Left forelimb (tissue), 1 donor: ENCODE measurements at places on chromosomes 7 and 10.

DNA sequence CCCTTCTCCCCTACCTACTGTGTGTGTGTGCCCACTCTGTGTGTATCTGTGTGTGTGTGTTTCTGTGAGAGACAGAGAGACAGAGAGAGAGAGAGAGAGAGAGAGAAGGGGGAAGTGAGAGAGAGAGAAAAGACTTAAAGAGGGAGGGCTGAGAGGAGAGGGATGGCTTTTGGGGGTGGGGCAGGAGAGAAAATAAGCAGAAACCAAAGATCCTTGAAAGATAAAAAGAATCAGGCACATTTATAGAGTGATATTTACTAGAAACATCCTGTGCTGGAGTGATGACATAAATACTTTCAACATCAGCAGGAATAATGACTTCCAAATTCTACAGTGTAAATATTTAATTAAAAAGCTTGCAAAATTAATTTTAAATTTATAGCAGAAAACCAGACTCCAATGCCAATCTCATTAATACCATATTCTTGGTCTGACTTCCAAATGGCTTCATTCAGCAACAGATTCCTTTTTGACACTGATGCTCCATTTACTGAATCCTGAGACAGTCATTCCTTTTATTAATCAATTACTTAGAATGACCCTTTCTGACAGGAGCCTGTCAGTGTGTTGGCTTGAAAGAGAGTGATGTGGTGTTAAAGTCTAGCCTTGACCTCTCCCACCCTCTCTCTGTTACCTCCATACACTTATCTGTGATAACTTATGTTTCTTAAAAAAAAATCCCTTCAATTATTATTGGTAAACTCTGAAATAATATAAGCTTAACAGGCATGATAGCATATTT is 41.7 kb upstream of the WNT2 start:
- no peak for DNase-seq

GRCh38 chr7:127382301-127383085 is 10.0 kb downstream of the ZNF800 start:
- DNase-seq, result no peak

DNA sequence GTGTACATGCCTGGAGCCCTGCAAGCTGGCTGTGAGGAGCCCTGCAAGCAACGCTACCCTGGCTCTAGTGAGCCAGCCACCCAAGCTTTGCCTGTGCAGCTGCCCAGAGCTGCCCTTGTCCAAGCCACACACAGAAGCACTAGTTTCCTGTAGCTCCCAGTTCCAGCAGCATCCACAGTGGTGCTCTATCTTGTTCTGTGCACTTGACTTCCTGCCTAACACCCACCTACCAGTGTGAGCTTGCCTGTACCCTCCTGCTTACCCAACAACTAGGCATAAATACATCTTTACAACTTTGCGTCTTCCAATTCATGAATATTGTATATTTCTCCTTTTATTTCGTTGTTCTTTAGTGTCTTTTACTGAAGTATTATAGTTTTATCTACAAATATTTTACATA is 32.2 kb upstream of the ZNF518A start:
- no peak for DNase-seq

- DNase-seq, result no peak
Measured at GRCh38 chr10:118033905-118034304, 12.8 kb downstream of the RAB11FIP2 start.

GRCh38 chr7:108442039-108442568 is 14.1 kb downstream of the NRCAM start:
- DNase-seq, result no peak

GRCh38 chr7:141960687-141961422 is 12.7 kb downstream of the TAS2R38 start:
- DNase-seq, result no peak

DNA sequence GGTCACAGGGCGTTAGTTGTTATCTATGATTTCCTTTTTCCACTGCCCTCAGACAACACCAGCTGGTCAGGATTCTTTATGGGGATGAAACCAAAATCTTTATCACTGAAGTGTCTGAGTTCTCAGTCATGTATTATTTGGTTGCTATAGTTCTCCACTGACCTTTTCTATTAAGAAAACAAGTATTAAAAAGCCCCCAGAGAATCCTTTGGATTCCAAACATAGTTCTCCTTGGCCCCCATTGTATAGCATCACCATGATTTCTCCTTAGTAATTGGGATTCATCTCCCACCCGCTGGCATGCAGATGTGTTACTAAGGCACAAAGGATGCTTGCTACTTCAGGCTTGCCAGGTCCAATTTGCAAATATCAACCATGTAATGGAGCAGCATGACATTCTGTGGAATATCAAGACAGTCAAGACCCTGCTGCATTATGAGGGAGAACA is 94.3 kb downstream of the IQUB start:
- no peak for DNase-seq

- no peak for DNase-seq
Measured at GRCh38 chr10:88525371-88526069, 57.6 kb downstream of the RNLS start.

DNA sequence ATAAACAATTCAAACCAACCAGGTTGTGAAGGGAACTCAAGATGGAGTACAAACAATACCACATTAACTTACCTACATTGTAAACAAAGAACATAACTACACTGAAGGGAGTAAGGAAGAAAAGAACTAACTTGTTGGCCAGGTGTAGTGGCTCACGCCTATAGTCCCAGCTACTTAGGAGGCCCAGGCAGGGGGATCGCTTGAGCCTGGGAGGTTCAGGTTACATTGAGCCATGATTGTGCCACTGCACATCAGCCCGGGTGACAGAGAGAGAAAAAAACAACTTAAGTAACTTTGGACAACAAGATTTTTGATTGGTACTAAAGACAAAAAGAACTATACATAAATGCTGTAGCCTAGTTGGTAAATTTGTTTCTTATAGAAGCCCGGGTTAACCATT is 68.8 kb downstream of the TRIL start:
- DNase-seq, result no peak

- no peak for DNase-seq
Measured at GRCh38 chr10:101330231-101330630, 23.7 kb upstream of the BTRC start.
